ENCODE measurements at places on chromosomes 12 and 14.

DNA sequence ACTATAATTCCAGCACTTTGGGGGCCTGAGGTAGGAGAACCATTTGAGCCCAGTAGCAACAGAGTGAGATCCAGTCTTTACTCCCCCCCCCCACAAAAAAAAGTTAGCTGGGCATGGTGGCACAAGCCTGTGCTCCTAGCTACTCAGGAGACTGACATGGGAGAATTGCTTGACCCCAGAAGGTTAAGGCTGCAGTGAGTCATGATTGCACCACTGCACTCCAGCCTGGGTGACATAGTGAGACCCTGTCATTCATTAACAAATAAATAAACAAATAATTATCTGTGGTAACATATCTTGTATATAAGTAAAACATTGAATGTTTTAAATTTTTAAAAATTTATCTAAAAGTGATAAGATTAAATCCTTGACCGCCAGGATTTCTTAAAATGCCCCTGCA, 4.8 kb downstream of the ENTPD5 start:
- DNase-seq: no peak

DNA sequence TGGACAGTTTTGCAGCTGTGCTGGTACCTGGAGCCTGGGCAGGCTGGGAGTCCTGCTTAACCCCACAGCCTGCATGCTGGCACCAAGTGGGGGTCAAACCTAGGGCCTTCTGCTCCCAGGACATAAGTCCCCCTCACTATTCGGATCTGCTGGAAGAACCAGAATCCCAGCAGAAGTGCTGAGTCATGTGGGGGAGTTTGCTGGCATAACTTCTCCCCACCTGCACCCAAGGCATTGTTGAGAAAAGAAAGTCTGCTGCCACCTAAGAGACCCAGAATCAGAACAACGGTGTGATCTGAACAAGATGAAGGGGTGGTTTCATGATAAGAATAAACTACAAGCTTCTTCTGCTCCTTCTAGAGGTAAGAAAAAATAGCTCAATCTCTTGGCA, 102.7 kb downstream of the RBM19 start:
- DNase-seq: no peak

GRCh38 chr14:30240018-30240417, 312.4 kb upstream of the PRKD1 start:
- no peak for DNase-seq

GRCh38 chr12:68397566-68398158, 65.5 kb upstream of the MDM1 start:
- DNase-seq: no peak

- DNase-seq: peak; percentile 76
Observed at GRCh38 chr12:94147991-94148738, at the start of gene PLXNC1. TSS of gene PLXNC1 (plus strand) at chr12:94148577. CDS start at chr12:94148972, 395 bp downstream.

- DNase-seq: no peak
Observed at GRCh38 chr12:52254180-52254964, 20.1 kb upstream of the KRT86 start.

DNA sequence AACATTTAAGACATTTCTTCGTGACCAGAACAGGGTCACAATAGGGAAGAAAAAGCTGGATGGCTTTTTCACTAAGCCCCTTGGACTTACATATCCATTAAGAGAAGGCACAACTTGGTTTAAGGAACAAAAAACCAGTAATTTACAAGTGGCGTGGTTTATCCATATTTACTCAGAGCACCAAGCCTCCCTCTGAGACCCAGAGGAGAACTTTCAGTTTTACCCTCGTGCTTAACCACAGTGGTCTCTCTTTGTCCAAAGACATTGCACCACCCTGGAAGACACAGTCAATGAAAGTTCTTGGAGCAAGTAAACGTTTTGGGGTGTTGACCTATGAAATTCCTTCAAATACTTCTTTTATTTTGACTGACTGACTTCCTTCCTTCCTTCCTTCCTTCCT, 52.5 kb downstream of the SSPN start:
- no peak for DNase-seq

DNA sequence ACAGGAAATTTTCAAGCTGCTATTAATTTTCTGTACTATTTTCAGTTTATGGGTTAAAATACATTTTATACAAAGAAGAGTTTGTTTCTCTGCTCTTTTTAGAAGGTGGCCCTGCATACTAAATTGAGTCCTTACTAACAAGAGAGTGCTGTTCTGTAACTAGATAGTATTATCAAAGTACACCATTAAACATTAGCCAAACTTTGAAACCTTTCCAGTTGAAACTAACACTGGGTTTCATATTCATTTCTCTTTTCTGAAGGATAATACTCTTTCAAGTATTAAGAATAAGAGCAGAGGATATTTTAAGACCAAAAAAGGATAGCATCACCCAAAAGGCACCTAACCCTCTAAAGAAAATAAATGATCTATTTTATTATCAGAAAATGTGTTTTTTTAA, 47.2 kb downstream of the PEBP1 start:
- DNase-seq: no peak

- peak; percentile 37 for DNase-seq
Observed at GRCh38 chr14:70981000-70981952, 74.0 kb downstream of the PCNX1 start.

GRCh38 chr14:94378527-94379290, 9.7 kb downstream of the SERPINA1 start:
- DNase-seq: no peak

Data from CD4-positive, alpha-beta T cell treated with Interleukin-17A for 1 hour (primary cell).